Activated naive CD4-positive, alpha-beta T cell treated with Interleukin-2 at 50 U/mL for 16 hours (primary cell): ENCODE measurements at places on chromosomes 16 and 17.

GRCh38 chr17:78493450-78493849 is 83.7 kb downstream of the DNAH17 start:
- no peak for DNase-seq

DNA sequence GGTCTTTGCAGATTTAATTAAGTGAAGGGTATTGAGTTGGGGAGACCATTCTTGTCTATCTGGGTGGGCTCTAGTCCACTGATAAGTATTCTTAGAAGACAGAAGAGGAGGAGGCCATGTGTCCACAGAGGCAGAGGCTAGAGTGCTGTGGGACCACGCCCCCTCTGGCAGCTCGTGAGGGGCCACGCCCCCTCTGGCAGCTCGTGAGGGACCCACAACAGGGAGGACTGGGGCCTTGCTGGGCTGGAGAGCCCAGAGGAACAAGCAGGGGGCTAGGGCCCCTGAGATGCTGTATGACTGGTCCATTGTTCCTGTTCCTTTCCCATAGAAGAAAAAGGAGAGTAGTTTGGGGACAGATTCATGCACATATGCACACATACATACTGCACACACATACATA is 106.8 kb downstream of the METRNL start:
- no peak for DNase-seq

- DNase-seq, result no peak
Observed at GRCh38 chr16:47787696-47788095, 326.6 kb downstream of the PHKB start.

GRCh38 chr17:43003542-43004172 is 2.9 kb upstream of the IFI35 start:
- no peak for DNase-seq

- DNase-seq, result no peak
Observed at GRCh38 chr17:63774969-63775265, 947 bp downstream of the DDX42 start.

DNA sequence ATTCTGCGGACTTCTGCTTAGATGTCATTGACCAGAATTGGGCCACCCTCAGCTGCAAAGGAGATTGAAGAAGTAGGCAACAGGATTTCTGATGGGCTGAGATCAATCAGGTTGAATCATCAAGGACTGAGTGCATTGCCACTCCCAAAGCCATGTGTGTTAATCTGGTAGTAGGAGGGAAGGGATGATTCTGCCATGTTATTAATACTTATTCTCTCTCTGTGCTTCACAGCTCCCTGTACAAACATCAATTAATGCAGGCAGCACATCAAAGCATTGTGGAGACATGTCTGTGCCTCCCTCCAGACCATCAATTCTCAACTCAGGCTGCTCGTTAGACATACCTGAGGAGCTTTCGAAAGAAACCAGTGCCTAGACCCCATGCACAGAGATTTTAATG is 11.6 kb downstream of the LRRC3C start:
- no peak for DNase-seq

DNA sequence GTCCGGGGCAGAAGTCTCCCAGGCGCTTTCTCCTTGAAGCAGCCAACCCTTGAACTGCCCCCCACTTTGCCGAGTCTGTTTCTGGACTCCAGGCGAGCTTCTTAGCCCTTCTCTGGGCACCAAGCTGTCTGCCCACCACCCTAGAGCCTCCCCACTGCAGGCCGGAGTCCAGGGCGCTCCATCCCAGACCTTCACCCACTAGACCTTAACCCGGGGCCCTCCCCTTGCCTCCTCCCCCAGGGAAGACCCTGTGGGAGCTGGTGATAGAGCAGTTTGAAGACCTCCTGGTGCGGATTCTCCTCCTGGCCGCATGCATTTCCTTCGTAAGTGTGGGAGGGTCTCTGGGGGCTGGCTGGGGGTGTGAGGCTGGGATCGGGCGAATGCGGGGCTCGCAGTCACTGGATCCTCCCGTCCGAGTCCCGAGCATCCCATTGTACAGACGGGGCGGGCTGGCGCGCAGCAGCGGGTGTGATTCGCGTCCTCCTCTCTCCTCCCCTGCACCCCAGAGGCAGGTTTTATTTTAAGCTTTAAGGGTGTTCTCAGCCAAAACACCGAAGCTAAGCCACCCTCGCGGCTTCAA is 1.1 kb downstream of the ATP2A1 start:
- DNase-seq, result no peak

DNA sequence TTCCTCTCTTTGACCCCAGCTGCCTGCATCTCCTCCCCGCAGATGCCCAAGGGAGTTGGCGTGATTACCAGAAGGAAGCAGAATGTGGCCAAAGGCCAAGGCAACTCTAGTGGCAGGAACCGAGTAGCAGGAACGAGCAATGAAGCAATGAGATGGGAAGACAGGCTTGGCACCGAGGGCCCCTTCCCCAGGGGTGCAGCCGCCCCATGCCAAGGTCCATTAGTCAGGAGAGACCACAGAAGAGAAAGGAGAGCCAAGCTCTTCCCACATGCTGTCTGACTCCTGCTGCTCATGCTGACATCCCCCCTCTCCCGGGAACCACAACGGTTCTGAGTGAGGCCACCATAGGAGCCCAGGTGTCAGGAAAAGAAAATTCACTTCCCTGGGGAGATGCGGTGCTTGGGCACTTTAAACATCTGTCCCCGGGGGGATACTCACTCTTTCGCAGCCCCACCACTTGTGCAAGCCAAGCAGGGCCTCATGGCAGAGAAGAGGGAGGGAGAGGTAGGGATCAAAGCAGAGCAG is 67.4 kb downstream of the MYO18A start:
- no peak for DNase-seq

- DNase-seq, result no peak
Observed at GRCh38 chr16:20747030-20747816, 5.6 kb upstream of the THUMPD1 start.

GRCh38 chr17:1484060-1484535 is 8.4 kb downstream of the MYO1C start:
- DNase-seq, result no peak

GRCh38 chr17:29216181-29216580 is 30.5 kb upstream of the CRYBA1 start:
- no peak for DNase-seq

DNA sequence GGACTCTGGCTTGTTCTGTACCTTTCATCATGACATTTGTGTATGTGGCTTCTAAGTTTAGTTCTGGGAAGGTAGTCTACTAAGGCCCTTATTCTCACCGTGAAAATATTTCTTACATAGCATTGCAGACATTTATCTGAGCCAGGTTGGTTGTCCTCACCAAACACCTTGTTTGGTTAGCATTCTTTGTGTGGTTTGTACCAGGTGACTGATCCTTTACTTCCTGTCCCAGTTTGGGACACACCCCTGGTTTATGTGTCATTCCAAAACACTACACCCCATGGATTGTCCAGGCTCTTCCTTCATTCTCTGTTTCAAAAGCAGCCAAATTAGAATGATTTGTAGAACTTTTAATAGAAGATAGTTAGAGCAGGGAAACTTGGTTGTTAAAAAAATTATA is 23.2 kb upstream of the DUSP14 start:
- no peak for DNase-seq

GRCh38 chr17:61568219-61569072 is 22.6 kb downstream of the NACA2 start:
- DNase-seq, result no peak

DNA sequence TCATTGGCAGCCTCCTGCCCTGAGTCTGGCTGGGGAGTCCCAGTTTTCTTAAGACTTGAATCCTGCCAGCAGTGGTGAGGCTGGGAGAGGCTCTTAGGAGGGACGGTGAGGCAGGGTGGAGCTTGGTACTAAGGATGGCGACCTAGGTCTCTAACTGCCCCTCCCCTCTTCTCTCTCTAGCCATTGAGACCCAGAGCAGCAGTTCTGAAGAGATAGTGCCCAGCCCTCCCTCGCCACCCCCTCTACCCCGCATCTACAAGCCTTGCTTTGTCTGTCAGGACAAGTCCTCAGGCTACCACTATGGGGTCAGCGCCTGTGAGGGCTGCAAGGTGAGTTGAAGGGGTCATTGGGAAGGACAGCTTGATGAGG is 16.4 kb downstream of the GJD3 start:
- DNase-seq, result no peak

DNA sequence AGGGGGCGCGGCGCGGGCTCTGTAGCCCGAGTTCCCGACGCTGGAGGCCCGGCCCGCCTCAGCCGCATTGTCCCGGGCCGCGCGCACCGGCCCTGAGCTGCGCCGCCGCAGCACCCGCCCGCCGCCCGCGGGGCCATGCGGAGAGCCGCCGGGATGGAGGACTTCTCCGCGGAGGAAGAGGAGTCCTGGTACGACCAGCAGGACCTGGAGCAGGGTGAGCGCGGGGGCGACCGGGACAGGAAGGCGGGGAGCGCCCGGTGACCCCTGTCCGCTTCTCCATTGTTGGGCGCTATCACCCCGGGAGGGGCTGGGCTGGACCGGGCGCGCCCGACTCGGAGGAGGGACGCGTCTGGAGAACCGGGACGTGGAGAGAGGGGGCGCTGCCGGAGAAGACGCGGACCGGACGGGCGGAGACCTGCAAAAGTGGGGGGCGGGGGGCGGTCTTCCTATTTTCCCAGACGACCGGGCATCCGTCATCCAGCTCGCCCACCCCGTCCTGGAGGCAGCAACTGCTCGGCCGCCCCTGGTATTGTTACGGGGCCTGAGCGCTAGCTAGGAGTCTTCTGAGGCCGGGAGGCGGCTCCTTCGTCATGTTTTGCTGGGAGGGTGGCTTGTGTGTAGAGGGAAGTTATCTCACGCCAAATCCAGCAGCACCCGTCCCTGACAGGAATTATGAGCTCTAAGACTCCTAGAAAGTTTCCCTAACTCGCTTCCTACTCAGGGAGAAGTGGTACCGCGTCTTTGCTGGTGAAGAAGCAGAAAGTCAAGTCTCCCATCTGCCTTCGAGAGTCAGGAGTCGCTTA is 678 bp downstream of the CDR2L start:
- peak; percentile 12 for DNase-seq

DNA sequence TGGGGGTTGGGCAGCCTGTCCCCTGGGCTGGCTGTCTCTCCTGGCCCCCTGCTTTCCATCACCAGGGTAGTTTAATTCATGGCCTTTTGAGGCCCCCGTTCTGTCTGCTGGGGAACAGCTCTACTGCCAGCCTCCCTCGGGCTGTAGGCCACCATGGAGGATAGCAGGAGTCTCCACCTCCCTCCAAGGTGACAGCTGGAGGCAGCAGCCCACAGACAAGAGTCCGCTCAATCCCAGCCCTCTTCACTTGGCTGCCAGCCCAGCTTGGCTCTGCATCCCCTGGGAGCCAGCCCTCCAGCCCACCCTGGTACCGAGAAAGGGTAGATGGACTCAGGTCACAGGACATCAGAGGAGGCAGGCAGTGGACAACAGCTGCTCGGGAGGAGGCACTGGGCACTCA is 194.6 kb upstream of the SDK2 start:
- no peak for DNase-seq

DNA sequence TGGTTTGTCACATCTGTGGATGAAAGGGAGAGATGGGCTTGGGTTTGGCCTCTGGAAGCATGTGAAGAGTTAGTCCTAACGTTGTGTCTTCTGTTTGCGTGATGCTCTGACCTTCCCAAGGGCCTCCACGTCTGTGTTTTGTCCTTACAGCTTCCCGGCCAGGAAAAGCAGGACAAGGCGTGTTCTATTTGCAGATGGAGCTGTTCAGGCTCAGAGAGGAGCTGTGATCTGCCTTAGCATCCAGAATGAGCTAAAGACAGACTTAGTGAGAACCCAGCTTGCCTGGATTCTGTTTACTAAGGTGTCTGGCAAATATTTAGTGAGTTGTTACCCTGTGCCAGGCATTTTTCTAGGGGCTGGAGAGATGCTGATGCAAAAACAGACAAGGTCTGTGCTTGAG is 282.1 kb downstream of the CBLN1 start:
- no peak for DNase-seq

DNA sequence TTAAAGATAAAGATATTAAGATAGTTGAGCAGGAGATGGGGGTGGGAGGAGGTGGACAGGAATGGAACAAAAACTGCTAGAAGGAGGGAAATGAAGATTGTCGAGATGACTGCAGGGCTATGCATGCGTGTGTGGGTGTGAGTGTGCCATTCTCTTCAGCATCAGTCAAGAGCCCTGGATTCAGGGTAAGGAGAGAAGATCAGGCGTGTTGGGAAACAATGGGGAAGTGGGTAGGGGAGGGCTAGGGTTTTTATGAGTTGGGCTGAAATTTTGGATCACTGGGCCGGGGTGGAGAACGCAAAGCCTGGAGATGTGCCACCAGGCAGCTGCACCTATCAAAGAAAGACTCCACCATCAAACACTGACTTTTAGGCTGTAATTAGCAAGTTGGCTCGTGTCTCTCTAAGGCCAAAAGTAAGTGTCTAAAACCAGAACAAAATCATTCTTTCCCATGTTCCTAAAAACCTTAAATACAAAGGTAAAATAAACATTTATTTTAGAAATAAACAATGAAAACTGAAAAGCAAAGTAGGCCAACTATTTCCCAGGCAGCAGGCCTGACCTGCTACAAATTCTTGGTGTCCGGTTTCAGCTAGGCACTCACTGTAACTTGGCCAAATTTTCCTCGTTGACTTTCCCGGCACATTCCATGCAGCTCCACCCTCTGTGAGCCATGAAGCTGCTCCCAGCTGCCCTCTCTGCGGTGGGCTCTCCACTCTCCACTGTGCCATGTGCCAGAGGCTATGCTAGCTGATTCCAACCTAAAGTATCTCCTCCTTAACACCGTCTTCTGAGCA is 4.2 kb downstream of the CDRT4 start:
- no peak for DNase-seq

- DNase-seq, result peak; percentile 39
Observed at GRCh38 chr17:74513987-74514631, 17.2 kb downstream of the CD300LB start.

- DNase-seq, result no peak
Observed at GRCh38 chr16:11136600-11136999, 119.4 kb downstream of the SOCS1 start.

GRCh38 chr16:78353640-78354275 is 254.3 kb downstream of the WWOX start:
- DNase-seq, result no peak

GRCh38 chr17:28958820-28959455 is 7.6 kb upstream of the PHF12 start:
- no peak for DNase-seq

DNA sequence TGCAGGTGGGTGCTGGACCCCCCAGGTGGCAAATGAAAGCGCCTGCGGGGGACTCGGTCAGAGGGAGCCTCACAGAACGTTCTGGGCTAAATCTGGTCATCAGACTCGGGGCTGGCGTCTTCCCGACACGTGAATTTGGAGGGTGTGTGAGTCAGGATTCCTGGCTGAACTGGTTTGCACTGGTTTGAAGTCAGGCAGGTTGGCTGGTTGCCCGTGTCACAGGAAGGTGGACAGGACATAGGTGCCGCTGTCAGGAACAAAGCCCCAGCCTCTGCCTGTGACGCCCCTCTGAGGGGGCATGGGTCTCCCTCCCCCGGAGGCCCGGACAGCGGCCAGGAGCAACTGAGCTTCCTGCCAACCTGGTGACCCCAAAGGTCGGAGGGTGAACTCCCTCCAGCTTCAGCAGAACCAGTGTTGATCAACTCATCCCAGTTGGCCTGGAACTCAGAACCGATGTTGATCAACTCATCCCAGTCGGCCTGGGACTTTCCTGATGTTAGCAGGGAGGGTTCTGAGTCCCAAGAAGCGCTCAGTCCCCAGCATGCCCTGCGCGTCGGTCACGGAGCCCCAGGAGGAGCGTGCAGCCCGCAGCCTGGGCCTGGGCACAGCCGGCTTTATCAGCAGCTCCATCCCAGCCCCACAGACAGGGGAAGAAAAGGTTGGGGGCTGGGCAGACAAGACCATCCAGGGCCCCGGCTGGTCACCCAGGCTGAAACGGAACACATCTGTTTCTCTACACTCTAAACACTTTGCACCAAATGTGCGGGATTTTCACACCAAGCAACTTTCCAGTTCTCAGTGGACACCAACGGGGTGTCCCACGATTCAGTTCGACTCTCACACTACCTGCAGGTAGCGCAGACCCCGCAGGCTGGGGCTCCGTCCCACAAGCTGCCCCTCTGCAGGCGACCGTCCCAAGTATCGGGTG is 14.4 kb upstream of the METRNL start:
- DNase-seq, result no peak

GRCh38 chr17:41549596-41550039 is 21.5 kb upstream of the KRT19 start:
- DNase-seq, result no peak
